GM12891 (cell line): ENCODE measurements at places on chromosomes 13 and 19.

DNA sequence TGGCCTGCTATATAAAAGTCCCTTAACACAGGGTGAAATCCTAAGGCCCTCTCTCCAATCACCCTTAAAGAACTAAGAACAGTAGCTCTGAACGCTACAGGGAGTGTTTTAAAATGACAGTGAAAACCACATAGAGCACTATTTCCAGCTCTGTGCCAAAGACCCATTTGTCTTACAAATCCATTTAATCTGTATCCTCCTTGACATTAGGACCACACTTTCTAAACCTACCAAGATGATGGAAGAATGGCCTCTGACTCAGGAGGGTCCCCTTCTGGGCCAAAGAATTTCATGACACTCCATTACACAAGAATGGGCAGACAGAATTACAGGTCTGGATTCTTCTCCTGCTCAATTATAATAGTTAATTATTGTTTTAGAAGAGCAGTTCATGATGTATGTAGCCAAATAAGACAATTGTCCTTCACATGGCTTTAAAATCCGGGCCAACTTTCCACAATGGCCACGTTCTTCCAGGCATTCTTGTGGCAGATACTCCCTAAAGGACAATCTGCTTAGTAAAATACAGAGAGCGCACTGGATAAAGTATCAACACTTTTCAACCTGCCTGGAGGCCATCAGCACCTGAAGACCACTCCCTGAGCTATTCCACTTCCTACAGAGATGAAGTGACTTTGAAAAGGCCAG, 61.0 kb downstream of the STK24 start:
- no peak for DNase-seq

- DNase-seq: no peak
Measured at GRCh38 chr13:73837147-73837546, 297.1 kb downstream of the KLF12 start.

DNA sequence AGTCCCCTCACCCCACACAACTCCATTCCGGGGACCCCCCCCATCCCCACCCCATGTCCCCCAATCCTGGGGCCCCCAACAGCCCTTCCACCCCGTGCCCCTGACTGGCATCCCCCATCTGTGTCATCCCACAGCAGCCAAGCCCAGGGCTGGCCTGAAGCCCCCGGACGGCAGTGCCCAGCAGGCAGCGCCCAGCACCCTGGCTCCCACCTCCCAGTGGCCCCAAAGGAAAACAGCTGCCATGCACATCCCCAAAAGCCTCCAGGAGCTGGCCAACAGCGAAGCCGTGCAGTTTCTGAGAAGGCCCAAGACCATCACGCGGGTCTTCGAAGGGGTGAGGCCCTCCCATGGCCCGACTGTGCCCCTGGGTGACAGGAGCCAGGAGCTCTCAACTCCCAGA, 1.4 kb downstream of the SYNGR4 start:
- DNase-seq: no peak

- DNase-seq: no peak
Measured at GRCh38 chr19:2050349-2050990, 574 bp downstream of the MKNK2 start.

GRCh38 chr13:63541336-63541735, 2125.7 kb upstream of the PCDH20 start:
- no peak for DNase-seq

GRCh38 chr13:50012396-50013169, 2.7 kb upstream of the KCNRG start:
- DNase-seq: no peak

GRCh38 chr19:13983213-13983889, 22.8 kb downstream of the RFX1 start:
- no peak for DNase-seq
